Activated T-cell treated with anti-CD3 and anti-CD28 coated beads for 1 hour (primary cell): ENCODE measurements at places on chromosomes 2 and 18.
A peak's percentile ranks its signal among the peaks of the same experiment; 100 is the strongest.

GRCh38 chr2:216934151-216934550 lies 74.3 kb upstream of the TNP1 start:
- DNase-seq: no peak

- DNase-seq: peak; percentile 28
These were observed 267.4 kb downstream of the PHLPP1 start for GRCh38 chr18:62982600-62983251.

- no peak for DNase-seq
These were observed 61.2 kb downstream of the FEZ2 start for GRCh38 chr2:36536776-36537175.

DNA sequence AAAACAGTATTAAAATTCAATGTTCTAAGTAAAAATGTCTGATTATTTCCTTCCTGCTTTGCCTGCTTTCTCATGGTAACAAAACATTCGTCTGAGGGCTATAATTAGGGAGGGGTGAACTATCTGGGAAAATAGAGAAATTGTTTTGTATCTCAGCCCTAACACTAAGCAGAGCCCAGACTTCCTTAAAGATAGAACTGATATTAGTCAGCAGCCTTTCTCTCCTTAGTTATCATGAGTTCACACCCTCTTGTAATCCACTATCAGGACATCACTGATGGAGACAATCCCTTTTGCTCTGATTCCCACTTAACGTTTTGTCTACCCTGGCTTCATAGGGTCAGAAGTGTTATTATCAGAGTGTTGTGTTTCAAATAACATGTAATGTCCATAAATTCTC lies 701.1 kb upstream of the ZEB2 start:
- no peak for DNase-seq

- DNase-seq: no peak
These were observed 46.2 kb upstream of the NABP1 start for GRCh38 chr2:191631754-191632153.

- DNase-seq: no peak
These were observed 593 bp upstream of the ACTR2 start for GRCh38 chr2:65227020-65227455.

- DNase-seq: no peak
These were observed 11.6 kb upstream of the RBM44 start for GRCh38 chr2:237786936-237787335.

DNA sequence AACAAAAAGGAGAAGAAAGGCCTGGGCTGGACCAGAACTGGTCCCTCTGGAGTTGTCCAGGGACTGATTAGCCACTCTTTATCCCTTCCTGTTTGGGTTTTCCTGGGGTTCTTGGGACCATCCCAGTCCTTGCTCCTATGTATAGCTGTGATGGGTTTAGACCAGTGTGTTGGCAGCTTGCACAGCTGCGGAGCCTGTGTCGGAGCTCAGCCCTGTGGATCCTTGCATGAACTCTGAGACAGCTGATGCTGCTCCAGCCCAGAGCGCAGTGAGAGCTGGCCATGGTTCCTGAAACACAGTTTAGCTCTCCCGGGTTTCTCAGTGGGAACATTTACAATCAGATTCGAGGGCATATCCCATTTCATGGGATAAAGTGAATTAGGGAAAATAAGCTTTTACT lies 16.9 kb downstream of the IMPA2 start:
- no peak for DNase-seq

DNA sequence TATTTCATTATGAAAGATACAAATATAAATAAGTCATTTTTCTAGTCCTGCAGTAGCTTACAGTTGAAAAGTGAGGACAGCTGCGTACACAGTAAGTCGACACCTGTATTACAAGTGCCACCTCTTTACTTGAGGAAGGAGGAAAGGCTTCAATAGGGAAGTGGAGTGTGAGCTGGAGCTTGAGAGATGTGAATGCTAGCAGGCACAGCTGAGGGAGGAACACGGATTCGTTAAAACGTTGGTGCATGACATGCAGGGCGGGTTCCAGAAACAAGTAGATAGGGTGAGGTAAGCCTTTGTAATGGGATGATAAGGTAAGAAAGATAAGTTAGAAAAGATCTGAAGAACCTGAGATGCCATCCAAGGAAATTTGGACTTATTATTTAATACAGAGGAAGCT lies 98.1 kb upstream of the CSRNP3 start:
- DNase-seq: no peak

- DNase-seq: no peak
These were observed 338.3 kb upstream of the ZEB2 start for GRCh38 chr2:144858211-144858610.

DNA sequence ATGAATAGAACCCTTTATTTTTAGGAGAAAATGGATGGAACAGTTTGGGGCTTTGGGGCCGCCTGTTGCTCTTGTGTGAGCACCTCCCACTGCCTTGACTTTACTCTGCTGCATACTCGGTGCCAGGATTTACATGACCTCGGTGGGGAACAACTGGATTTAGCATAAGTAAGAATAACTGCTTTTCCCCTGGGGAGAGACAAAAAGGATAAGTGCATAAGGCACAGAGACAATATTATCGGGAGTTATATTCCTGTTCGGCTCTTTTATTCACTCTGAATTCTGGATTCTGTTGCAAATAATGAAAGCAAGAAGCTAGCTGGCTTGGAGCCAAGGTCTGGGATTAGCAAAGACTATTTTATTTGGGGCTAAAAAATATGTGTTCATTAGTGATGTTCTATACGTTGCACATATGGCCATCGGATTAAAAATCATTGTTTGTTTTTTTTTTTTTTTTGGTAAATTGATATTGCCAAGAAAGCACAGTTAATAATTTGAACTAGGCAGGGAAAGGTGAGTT lies 69.8 kb downstream of the CYBRD1 start:
- no peak for DNase-seq

GRCh38 chr18:55584201-55584600 lies 3.8 kb downstream of the TCF4 start:
- DNase-seq: no peak

DNA sequence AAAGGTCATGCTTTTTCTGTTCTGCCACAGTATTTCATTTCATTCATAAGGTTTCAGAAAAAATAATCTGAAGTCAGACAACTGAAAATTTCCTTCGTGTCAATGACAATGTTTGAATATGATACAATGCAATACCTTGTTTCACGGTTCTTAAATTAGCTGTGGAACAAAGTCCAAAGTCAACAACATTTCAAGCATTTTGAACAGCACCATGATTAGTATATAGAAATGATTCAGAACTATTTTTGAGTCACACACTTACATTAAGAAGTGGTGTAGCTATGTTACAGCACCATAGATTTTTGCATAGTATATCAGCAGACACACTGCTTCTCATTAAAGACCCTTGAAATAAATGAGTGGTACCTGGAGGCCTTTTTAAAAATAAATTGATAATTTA lies 178.3 kb upstream of the DSEL start:
- DNase-seq: no peak

DNA sequence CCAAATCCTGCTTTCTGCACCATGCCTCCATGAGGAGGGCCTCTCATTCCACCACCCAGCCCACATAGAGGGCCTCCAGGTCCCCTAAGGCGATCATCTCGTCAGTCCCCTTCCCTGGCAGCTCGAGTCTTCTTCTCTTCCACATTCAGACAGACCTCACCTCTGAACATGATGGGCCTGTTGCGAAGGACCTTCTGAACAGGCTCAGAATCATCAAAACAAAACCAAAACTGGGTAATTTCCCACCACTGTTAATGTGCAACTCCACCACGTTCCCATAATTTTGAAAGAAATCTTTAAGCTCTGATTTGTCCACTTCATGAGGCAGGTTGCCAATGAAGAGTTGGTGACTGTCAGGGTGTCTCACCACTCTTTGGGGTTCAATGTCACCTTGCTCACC lies 20.4 kb downstream of the ZRANB3 start:
- DNase-seq: no peak

GRCh38 chr18:26386002-26386401 lies 159.8 kb downstream of the TAF4B start:
- no peak for DNase-seq

GRCh38 chr2:69619725-69620124 lies 23.8 kb downstream of the AAK1 start:
- no peak for DNase-seq

GRCh38 chr2:226738821-226739544 lies 60.6 kb downstream of the IRS1 start:
- DNase-seq: no peak

DNA sequence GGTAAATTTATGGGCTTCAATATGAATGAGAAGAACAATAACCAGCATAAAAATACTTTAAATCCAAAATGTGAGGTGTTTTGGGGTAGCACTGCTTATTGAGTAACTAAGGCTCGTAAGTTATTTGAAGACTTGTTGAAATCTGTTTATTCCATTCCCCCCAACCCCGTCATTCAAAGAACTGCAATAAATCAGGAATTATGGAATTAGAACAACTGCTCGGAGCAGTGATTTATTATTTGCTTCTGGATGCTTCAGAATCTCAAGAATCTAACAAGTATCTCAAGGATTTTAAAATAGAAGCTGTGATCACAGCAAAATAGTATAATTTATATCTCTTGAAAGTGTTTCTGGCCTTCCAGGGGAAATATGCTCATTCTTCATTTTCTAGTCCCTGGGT lies 86.8 kb downstream of the EML6 start:
- DNase-seq: no peak

DNA sequence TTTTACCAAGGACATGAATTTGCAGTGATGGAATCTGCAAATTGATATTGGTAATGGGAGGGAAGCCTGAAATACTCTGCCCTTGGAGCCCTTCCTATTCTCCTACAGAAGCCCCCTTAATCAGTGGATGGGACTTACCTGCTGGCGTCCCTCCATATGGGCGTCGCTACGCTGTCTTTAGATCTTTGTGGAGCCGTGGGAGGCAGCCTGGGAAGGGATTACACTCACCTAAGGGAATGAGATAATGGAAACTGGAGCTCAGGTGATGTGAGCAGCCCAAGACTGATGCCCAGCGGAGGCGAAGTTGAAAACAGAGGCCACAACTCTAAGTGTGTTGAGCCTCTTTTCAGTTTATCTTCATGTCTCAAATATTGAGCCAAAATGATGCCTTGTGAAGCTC lies 306.6 kb downstream of the MYCN start:
- no peak for DNase-seq

GRCh38 chr2:143550500-143550899 lies 421.3 kb downstream of the ARHGAP15 start:
- DNase-seq: no peak

DNA sequence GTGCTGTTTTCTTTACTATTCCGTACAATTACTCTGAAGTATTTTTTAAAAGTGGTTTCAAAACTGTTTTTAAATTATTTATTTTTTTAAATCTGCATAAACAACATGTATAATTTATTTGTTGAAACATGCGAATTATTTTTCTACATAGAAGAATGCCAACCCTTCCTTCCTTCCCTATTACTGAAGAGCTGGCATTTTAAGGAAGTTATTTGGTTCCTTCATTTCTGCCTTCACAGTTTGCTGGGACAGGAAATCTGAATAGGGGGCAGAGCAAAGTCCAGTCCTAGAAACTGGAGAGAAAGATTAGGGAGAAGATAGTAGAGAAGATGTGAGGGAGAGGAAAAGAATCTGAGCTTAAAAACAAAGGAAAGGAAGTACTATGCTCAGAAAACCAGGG lies 146.7 kb upstream of the ACVR2A start:
- DNase-seq: no peak

GRCh38 chr2:75571730-75572430 lies 11.1 kb upstream of the EVA1A start:
- no peak for DNase-seq

DNA sequence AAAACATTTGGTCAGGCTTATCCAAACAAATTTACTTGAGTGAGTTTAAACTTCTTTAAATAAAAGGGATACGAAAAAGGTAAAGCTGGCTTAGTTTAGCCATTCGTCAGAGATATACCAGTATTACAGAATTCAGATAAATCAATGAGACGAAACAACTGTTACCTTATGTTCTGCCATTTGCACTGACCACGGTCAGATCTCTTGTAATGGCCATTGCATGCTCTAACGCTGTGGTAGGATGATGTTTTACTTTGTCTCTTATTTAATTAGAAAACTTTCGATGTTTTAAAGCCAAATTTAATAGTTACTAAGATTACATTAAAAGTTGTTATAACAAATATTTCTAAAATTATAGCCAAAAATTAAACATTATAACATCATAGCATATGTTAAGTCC lies 1.5 kb downstream of the C18orf54 start:
- no peak for DNase-seq

DNA sequence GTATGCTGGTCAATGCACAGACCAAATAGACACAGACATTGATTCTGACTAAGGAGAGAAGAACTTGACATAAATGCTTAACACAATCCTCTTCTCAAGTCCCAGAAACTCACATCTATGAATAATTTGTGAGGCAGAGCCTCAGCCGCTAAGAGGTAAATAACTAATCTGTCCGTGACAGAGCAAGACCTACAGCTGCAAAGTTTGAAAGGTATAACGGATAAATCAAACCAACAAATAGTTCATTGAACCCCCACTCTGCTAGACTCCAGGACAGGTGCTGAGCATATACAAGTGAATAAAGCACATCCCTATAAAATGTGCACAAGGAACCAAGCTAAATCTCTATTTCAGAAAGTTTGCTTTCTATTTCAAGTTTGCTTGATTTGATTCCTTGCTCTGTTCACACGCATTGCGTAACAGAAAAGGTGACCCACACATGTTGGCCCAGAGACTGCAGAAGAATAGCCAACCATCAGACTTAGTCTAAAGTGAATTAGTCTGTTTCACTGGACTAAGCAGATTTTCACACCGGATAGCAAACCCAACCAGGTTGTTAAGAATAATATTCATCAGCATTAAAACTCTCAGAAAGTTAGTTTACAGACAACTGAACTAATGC lies 51.7 kb downstream of the NCKAP5 start:
- DNase-seq: no peak

DNA sequence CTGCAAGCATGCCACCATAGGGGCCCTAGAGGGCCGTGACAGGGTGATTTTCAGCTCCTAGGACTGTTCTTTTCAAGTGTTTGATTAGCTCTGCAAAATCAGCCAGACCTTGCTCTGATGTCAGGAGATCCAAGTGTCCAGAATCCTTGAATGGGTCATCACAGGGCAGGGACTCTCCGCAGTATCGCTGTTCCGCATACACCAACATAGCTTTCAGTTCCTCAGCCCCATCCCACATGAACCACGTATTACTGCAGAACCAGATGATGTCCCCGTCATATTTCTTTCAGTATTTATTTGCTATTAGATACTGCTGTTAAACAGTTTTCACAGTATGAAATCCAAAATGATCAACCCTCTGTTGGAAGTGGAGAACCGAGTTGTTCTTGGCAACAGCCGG lies 46.6 kb upstream of the RFX8 start:
- DNase-seq: no peak
